ENCODE measurements at places on chromosomes 16 and 17. TPM values are rescaled to one million over a fixed set of nuclear protein-coding genes. Genes with fewer than 3 reads are reported as not detected.

CDH15 gene
- not detected for total RNA-seq

ABCC12 gene
- not detected for total RNA-seq

MYH13 gene
- total RNA-seq, result not detected

EMC8 gene
- 25.5 TPM for total RNA-seq

SPNS3 gene
- total RNA-seq, result not detected

LHX1 gene
- under 0.01 TPM for total RNA-seq

FADS6 gene
- total RNA-seq, result not detected

KCNH6 gene
- total RNA-seq, result not detected

KRT33A gene
- total RNA-seq, result not detected

CSH1 gene
- not detected for total RNA-seq

CNGB1 gene
- not detected for total RNA-seq

RBL2 gene
- total RNA-seq, result 56.8 TPM

GNG13 gene
- 0.39 TPM for total RNA-seq

CCDC200 gene
- not detected for total RNA-seq

NPIPA3 gene
- 0.79 TPM for total RNA-seq

PYDC1 gene
- total RNA-seq, result not detected

KRT38 gene
- total RNA-seq, result not detected

ESRP2 gene
- 5.9 TPM for total RNA-seq

CACNA1H gene
- under 0.01 TPM for total RNA-seq

ZDHHC1 gene
- total RNA-seq, result 9.4 TPM

SEPTIN12 gene
- not detected for total RNA-seq

HLF gene
- total RNA-seq, result not detected

MYH2 gene
- not detected for total RNA-seq

PRAC1 gene
- not detected for total RNA-seq

TBC1D28 gene
- not detected for total RNA-seq

OR3A2 gene
- total RNA-seq, result not detected

CLTC gene
- total RNA-seq, result 313 TPM

TMC8 gene
- total RNA-seq, result under 0.01 TPM

SLC47A1 gene
- not detected for total RNA-seq

BCKDK gene
- 40.8 TPM for total RNA-seq

CSH2 gene
- not detected for total RNA-seq

SLC38A10 gene
- 71.1 TPM for total RNA-seq

RAB37 gene
- not detected for total RNA-seq

PDE6G gene
- total RNA-seq, result 0.43 TPM

SALL1 gene
- total RNA-seq, result not detected

CES3 gene
- total RNA-seq, result 0.11 TPM

PGP gene
- 23.1 TPM for total RNA-seq

HNF1B gene
- total RNA-seq, result not detected

MAP1LC3B gene
- 24.2 TPM for total RNA-seq

SEC14L5 gene
- total RNA-seq, result under 0.01 TPM

B3GNT9 gene
- 72.2 TPM for total RNA-seq

FBXW10B gene
- 2.2 TPM for total RNA-seq

WNT3 gene
- total RNA-seq, result 0.39 TPM

OSGIN1 gene
- 0.39 TPM for total RNA-seq

ARRB2 gene
- 3.9 TPM for total RNA-seq

KRT39 gene
- total RNA-seq, result not detected

STX1B gene
- 1.5 TPM for total RNA-seq

TSPAN10 gene
- total RNA-seq, result 3.9 TPM

SPATA32 gene
- total RNA-seq, result 0.33 TPM

All from placental epithelial cell (primary cell).